ENCODE measurements at places on chromosomes 7 and 10.

GRCh38 chr7:25852939-25853271, 299.1 kb upstream of the NFE2L3 start:
- no peak for DNase-seq

- no peak for DNase-seq
These were observed 145.9 kb downstream of the ARHGAP12 start for GRCh38 chr10:31782701-31783100.

- no peak for DNase-seq
These were observed 90.9 kb upstream of the STK17A start for GRCh38 chr7:43491984-43492383.

DNA sequence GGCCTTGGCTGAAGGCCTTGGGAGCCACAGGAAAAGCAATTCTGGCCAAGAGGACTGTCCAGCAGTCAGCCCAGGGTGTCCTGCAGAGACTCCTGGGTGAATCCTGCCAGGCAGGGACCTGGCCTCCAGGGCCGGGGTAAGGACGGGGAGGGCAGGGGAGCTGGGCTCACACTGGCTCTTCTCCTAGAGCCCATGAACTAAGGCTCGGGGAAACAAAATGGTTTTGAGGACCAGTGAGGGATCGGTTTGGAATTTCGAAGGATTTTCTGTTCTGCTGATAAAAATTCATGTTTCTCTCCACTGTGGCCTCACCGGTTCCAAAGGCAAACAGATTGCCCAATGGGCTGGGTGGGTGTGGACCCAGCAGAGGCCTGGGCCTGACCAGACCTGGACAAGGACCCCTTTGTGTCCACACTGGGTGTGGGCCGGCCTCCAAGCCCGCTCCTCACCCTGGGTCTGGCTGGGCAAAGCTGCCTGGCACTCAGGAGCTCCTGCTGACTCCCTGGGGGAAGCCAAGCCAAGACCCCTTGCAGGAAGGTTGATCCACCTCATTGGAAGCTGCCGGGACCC, 27.3 kb downstream of the FAM20C start:
- no peak for DNase-seq

- no peak for DNase-seq
These were observed 2.0 kb downstream of the REPIN1 start for GRCh38 chr7:150370612-150371071.

DNA sequence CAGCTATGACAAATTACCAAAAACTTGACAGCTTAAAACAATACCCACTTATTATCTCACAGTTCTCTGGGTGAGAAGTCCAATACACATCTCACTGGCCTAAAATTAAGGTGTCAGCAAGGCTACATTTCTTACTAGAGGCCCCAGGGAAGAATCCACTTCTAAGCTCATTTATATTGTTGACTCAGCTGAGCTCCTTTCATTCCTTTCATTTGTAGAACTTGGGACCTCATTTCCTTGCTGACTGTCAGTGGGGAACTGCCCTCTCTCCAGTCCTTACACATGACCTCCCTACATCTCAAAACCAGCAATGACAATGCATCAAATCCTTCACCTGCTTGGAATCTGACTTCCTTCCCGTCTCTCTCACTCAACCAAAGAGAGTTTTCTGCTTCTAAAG, 240.3 kb downstream of the IPMK start:
- DNase-seq, result no peak

GRCh38 chr10:83937826-83938225, 201.5 kb upstream of the GHITM start:
- no peak for DNase-seq

GRCh38 chr10:1187151-1187854, 131.1 kb downstream of the WDR37 start:
- DNase-seq, result no peak

DNA sequence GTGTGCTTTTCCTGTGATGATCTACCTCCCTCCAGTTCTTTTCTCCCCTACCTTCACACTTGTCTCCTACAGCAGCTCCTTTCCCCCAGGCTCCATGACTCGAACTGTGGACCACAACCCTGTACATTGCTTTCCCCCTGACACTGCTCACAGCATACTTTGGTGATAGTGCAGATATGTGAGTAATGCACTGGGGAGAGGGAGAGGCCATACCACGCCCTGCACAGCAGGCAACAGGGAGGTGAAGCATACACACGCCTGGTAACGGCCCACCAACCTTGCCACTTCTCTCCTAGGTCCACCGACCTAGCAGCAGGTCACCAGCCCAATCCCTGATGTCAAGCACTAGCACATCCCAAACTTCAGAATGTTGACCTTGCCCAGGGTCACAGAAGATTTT, 238.2 kb downstream of the GRID1 start:
- DNase-seq, result no peak

DNA sequence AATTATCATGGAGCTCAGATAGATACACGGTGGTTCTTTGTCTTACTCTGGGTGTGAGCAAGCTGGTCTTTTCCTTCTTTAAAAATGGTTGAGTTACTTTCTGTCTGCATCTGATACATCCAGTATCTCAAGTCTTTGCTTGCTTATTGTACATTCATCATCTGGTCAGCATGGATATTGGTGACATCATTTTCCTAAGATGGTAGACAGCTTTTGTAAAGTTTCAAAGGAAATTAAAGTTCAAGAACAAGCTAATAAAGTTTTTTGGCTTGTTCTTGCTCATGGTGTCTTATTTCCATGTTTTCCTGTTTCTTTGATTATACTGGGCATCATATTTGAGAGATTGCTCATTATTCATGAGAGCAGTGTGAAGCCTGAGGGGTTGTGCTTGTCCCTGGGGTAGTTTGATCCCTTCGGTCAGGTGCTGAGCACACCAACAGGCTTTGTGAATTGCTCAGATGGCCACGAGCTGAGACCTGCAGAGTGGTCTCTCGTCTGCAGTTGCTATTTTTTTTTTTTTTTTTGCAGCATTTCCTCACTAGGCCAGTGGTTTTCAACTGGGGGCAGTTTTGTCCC, 38.5 kb downstream of the MGMT start:
- DNase-seq, result no peak

DNA sequence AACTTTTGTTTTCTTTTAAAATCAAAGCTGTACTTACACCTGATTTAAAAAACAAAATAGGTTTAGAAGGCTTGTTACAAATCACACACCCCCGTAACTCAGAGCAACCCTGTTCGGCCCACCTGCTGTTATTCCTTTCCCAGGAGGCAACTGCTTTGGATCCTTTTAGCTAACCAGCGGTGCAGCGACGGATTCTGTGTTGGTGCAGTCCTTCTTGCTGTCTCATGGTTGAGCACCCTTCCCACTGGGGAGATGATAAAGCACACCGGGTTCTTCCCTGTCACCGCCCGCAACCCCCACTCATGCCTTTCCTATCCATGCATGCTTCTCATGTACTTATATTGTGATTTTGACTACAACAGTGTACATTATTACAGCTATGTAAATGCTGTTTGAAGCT, 24.8 kb upstream of the MKI67 start:
- no peak for DNase-seq

DNA sequence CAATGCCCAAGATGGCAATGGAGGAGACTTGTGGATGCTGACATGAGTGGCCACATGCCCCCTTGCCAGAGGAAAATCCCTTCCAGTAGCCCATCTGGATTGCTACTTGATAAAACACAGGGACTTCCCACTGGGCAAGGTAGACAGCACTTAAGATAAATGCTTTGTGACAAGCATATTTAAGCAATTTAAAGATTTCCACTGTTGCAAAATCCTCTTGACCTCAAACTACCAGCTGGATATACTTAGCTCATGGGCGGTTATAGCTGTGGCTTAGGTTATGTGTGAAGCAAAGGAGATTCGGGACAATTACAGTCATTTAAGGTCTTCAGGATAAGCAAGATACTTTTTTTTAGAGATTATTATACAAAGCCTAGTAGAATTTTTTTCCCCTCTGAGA, 238.1 kb downstream of the BMPER start:
- no peak for DNase-seq

DNA sequence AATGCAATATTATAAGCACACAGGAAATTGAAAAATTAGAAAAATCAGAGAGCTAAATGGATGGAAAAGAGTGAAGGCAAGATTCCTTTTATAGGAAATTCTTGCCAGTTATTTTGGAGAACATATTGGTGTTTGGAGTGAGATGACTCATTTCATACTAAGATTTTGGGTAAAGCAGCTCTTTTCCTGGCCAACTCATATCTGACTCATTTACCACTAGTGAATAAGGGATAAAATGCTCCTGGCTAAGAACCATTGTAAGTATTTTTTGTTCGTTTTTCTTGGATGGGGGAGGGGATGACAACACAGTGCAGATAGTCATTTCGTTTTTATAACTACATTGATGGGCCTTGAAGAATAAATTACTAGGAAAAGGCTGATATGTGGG, 139.3 kb downstream of the TWIST1 start:
- no peak for DNase-seq

GRCh38 chr7:69775231-69775771, 177.0 kb downstream of the AUTS2 start:
- peak; percentile 63 for DNase-seq

DNA sequence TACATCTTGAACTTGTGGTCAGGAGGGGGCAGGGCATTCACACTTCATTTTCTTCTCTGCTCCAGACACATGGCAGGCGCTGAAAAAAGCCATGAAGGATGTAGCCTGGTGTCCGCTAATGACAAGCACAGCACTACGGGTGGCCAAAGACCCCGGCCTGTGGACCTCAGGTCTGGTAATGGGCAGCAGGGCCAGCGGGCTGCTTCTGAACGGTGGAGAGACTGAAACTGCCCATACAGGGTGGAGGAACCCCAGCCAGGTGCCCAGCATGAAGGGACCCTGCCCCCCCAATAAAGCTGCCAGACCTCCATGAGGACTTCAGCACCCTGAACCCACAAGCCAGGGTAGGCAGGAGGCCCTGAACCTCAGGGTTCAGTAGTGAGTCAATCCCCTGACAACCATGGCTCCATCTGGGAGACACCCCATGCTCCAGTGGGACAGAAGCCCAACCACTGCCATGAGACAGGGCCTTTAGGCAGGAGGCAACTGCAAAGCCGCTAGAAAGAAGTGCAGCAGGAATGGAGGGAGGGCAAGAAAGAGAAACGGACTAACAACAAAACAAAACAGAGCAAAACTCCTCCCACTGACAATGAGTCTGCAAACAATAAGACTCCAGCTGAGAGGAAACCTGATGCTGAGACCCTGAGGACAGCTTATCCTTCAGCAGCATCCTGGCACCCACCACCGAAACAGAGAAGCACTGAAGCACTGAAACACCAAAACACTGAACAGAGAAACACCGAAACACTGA, 140.2 kb upstream of the PPP2R2D start:
- DNase-seq, result no peak

All from right hindlimb (tissue), 1 donor.